T-cell (primary cell): ENCODE measurements at places on chromosomes 7 and 10.

- DNase-seq, result no peak
These were observed 66.8 kb downstream of the CD36 start for GRCh38 chr7:80705130-80705781.

- DNase-seq, result no peak
These were observed 2.0 kb downstream of the PLEKHA1 start for GRCh38 chr10:122376364-122376961.

DNA sequence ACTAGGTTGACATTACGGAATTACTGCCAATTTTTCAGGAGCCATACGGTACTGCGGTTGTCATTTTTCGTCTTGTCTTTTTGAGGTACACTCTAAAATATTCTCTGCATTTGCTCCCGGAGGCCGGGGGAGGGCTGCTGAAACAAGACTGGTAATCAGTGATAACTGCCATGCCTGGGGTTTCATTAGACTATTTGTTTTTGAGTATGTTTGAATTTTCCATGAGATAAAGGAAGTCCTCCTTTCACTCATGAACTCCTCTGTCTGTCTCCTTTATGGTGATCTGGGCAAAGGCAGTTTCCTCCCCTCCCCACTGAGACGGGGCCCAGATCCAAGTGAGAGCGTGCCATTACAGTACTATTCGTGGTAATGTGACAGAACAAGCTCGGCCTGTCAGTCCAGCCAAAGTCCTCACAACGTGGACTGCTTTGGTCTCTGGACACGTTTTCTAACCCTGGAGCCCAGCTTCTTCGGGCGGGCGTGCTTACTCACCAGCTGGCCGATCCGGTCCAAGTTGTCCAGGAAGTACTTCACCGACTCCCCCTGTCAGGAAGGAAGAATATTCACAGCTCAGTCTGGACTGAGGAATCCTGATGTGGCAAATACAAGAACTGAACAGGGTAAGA is 45.1 kb downstream of the AMZ1 start:
- DNase-seq, result no peak

- DNase-seq, result peak; percentile 59
These were observed 177.6 kb downstream of the PARD3 start for GRCh38 chr10:34637418-34637911.

DNA sequence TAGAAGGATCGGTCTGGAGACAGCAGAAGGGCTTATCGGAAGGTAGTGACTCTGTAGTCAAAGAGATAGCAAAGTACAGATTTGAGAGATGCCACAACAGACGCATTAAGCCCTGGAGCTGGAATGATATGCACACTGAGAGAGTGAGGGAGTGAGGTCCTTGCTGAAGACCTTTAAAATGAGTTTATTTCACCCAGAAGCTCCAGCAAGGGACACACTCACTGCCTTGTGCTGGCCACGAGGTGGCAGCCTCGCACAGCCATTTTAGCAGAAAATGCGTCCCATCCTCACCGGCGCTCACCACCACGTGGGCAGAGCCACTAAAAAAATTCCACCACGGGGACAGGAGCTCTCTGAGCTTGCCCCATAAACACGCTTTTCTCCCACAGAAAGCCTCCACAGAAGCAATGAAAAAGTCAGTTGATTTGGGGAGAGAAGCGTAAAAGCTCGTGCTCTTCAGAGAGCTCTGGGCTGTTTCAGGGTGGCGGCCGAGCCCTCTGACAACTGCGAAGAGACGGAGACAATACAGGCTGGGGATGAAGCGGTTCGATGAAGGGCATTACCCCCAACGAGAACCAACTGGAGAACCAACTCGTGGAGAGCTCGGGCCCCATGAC is 163.0 kb upstream of the KLF14 start:
- peak; percentile 76 for DNase-seq

DNA sequence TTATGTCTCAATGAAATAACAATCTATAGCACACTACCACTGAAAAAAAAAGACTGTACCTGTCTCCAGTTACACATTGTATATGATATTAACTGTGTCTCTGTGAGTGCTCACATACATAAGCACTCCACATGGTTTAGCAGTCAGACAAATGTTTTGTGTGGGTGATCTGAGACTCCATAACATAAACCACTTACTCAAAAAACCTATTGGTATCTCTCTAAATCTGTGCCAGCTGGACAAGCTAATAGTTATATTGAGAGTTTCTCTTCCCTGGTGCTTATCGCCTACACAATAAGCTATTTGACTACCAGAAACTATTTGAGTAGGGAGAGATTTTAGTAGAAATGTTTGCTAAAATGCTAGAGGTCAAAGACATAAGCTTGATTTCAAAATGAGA is 190.1 kb upstream of the AGR3 start:
- DNase-seq, result no peak

GRCh38 chr7:26197153-26198115 is 3.1 kb downstream of the HNRNPA2B1 start:
- DNase-seq, result no peak

GRCh38 chr7:159167139-159167538 is 22.5 kb upstream of the VIPR2 start:
- DNase-seq, result no peak

- no peak for DNase-seq
These were observed 666.1 kb upstream of the FOXK1 start for GRCh38 chr7:4015996-4016395.

DNA sequence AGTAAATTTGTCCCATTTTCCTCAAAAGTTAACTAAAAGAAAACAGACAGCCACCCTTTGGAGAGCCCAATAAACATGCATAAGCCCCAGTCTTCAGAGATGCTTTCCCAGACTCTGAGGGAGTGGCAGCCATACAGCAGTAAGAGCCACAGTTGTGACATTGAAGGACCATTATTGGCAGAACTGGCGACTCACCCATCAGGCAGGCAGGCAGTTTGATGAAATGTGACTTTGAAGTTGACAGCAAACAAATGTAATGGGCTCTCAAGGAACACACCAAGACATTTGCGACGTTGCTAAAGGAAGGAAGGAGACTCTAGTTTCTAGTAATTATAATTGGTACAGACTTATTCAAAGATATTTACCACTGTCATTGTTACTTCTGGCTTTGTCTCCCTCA is 287.5 kb upstream of the PHYHIPL start:
- no peak for DNase-seq

DNA sequence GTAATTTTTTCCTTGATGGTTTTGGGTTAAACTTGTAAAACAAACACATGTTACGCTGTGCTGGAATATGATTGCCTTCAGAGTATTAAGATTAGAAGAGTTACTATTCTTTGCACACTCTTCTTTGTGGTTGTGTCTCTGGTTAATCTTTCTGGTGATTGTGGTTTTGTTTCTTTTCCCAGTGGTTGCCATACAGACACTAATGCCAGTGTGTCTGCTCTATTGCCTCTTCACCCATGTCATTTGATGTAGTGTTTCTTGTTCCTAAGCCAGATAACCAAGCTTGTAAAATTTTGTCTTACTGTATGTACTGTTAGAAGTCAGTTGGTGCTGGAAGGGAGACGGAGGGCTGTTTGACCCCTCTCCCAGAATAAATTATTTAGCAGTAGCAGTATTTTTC is 124.8 kb downstream of the PHTF2 start:
- no peak for DNase-seq

DNA sequence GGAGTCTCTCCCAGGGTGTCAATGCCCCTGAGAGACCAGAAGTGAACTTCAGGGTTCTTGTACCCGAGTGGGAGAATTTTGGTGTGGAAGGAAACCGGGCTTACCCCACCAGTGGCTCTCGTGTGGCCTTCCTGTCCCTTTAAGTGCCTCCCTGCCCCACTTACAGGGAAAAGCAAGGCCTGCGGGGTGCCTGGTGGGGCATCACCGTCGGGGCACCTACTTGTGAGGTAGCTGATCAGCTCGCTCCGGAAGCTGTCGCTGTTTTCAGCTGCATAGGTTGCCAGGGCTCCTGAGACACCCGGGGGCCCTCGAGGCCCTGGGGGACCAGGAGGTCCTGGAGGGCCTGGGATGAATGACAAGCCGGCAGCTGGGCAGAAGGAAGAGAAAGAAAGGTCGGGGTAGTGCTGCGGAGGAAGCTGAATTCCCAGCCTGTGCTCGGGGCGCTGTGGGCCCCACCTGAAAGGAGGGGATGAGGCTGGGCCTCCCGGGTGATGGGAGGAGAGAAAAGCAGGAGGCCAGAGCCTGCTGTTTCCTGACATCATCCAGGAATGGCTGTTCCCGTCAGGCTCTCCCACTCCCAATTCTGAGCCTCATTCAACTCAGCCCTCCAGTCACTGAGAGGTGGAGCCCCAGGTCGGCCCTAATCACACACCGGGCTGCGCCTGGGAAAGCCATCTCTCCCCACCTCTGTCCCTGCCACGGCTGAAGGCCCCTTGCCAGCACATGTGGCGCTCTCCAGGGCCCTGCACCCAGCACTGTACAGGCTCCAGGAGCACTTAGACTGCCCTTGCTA is 51.1 kb downstream of the COL17A1 start:
- no peak for DNase-seq

GRCh38 chr10:112875476-112876267 is 74.4 kb upstream of the TCF7L2 start:
- DNase-seq, result no peak

- DNase-seq, result no peak
These were observed 147.1 kb downstream of the NEURL1 start for GRCh38 chr10:103640436-103641181.

- DNase-seq, result no peak
These were observed 70.5 kb upstream of the ABI1 start for GRCh38 chr10:26931223-26931622.

- DNase-seq, result no peak
These were observed 163.8 kb downstream of the PLXNA4 start for GRCh38 chr7:132412435-132412834.

DNA sequence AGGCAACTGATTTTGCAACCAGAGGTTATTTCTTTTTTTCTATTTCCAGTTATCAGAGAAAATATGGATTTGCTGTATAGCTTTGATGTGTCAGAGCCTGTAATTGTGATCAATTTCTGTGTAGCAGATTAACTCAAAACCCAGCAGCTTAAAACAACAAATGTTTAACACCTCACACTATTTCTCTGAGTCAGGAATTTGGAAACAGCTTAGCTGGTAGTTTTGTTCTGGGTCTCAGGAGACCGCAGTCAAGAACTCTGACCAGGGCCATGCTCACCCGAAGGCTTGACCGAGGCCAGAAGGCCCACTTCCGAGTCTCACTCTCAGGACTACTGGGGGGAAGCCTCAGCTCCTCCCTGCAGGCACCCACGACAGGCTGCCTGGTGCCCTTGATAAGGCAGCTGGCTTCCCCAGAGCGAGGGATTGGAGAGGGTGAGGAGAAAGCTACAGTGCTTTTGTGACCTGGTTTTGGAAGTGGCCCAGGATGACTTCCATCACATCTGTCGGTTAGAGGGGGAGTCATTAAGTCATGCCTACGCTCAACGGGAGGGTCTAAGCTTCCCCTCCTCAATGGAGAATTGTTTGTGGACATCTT is 105.7 kb upstream of the SHH start:
- DNase-seq, result no peak

DNA sequence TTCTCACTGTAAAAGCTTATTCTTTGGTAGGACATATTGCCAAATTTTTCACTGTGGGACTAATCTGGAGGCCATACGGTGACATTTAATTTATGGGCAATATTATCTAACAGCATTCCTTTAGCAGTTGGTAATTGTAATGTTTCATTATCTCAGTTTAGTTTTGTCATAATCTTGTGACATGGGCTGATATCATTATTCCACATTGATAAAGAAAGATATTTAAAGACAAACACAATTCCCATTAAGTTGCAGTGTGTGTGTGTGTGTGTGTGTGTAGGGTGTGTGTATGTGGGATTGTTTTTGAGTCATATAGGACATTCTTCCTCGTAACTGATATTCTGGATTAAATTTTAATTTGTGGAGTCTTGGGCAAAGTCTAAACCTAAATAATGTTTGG is 238.5 kb downstream of the PRKG1 start:
- DNase-seq, result no peak

DNA sequence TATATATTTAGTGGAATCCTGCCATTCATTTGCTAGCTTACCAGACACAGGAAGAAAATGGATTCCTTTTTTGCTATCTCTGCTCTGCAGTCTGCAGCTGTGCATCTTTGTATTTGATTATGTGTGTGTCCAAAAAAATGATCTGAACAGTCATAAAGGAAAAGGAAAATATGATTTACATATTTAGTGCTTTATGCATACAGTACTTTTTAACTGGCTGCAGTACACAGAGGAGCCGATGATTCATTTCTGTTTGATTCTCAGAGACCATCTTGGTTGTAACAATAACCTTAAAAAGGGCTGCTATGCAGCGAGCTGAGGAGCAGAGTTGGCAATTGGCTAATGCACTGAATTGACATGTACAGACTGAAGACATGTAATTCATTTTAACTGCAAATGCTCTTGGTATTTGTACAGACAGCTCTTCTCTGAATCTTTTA is 151.3 kb upstream of the FZD1 start:
- DNase-seq, result no peak

GRCh38 chr7:40753455-40753854 is 618.6 kb downstream of the SUGCT start:
- DNase-seq, result no peak

- DNase-seq, result no peak
These were observed 127.7 kb downstream of the ADARB2 start for GRCh38 chr10:1609648-1609970.

DNA sequence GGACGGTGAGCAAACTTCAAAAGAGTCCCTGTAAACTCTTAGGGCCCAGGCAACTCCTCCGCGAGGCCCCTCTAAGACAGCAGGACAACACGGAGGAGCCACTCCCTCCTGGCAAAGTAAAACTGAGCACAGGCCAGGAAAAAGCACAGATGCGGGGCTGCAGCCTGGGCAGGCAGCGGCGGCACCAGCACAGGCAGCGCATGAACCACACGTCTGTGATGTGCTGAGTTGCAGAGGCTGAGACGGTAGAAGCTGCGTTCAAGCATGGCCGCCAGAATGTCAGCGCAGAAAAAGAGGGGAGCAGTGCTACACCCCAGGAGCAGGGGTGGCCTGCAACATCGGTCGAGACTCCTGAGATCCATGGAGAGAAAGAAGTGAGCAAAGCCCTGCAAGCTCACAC is 46.1 kb upstream of the STK17A start:
- no peak for DNase-seq

DNA sequence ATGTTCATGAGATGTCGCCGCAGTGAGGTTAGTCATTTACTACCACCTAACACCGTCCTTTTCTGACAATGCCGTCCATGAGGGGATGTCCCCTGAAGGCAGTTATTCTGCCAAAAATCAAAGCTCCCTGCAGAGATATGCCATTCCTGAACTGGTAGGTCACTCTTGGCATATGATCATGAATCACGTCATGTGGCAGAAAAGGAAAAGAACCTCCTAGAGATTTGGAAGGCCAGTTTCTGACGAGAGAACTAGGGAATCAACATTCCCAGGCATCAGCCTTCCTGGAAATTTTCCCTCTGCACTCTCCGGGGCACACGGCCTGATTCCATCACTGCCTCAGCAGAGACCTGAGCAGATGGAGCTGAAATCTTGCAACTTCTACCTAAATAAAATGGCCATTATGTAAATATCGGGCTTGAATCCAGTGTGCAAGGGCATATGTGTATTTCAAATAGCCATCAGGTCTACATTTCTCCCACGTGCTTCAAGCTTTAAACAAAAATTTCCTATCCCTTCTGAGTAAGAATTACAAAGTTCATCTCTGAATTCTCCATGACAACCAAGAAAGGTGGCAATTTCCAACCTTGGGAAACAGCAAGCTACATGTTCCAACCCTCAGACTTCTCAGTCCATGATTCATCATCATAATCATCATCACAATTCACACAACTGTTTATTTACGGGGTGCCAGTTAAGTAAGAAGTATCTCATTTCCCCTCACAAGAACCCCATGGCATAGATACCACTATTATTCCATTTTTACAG is 46.5 kb downstream of the AMPH start:
- DNase-seq, result no peak
